ENCODE measurements at places on chromosomes 3 and 15.
A peak's percentile ranks its signal among the peaks of the same experiment; 100 is the strongest.

GRCh38 chr3:52925405-52926313, 28.3 kb upstream of the STIMATE start:
- no peak for DNase-seq

GRCh38 chr3:98109807-98110549, 20.5 kb upstream of the OR5H1 start:
- no peak for DNase-seq

DNA sequence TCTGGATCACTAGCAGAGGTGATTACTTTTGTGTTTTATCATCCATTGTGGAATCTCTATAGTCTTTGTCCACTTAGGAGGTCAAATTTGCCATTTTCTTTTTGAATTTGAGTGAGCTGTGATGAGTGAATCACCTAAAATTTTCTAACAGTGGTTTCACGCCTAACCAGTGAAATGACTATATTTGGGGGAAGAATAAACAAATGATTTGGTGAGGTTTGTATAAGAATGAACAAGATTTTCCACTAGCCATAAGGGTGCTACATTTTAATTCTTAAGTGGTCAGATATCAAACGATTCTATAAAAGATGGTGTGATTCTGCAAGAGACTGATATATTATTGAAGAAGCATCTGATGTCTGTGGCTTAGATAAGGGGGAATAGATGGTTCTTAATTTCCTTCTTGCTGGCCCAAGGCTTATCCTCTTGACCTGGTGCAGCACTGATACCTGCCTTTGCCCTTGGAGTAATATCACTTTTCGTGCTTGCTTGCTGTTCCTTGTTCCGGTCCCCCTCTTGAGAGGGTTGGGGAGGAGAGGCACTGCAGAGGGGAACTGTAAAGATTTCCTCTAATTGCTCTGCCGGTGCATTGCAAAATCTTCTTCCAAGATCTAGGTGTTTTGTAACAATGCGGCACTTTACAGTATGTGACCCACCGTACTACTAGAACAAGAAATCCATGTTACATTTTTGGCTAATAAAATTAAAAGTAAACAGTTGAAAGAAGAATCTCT, 14.5 kb downstream of the C3orf20 start:
- DNase-seq = no peak

GRCh38 chr15:68252925-68253534, 23.5 kb upstream of the CLN6 start:
- DNase-seq = no peak

- DNase-seq = no peak
These were observed 202.7 kb downstream of the ITPR1 start for GRCh38 chr3:4695846-4696245.

DNA sequence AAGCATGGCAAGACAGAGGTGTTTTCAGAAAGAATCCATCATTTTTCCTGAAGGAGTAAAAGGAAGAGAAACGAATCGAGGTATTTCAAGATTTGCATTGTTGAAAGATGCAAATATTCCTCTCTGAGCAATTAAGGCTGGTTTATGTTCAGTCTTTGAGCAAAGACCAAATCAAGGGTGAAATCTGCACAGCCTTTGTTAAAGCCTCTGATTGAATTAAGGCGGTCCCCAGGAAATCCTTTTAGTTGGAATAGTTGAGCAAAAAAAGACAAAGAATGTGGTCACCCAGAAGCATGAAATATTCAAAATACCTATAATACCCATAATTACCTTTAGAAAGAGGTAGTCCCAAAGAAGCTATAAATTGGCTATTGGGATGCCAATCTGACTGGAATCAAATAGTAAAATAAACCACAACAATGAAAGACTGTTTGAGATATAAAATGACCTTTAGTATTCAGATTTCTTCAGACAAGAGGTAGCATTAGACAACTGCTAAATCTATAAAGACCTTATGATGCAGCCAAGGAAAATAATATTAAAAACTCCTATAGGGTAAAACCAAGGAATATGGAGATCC, 1218.1 kb downstream of the ROBO2 start:
- no peak for DNase-seq

GRCh38 chr3:195548006-195548405, 4.9 kb upstream of the PPP1R2 start:
- no peak for DNase-seq

DNA sequence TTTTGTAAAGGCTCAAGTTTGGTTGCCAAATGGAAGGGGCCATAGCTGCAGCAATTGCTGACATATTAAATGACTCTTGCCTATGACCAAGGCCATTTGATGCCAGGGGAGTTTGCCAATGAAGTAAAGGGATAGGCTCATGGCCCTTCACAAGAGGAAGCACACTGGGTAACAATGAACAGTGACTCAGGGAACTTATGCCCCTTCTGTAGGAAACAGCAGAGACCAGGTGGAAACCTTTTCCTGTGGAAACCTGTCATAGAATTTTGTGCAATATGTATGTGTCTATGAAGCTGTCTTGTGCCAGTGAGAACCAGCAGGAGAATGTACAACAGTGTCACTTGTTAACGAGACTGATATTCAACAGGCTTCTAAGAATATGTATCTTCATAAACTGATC, 25.4 kb upstream of the AVEN start:
- DNase-seq = no peak

DNA sequence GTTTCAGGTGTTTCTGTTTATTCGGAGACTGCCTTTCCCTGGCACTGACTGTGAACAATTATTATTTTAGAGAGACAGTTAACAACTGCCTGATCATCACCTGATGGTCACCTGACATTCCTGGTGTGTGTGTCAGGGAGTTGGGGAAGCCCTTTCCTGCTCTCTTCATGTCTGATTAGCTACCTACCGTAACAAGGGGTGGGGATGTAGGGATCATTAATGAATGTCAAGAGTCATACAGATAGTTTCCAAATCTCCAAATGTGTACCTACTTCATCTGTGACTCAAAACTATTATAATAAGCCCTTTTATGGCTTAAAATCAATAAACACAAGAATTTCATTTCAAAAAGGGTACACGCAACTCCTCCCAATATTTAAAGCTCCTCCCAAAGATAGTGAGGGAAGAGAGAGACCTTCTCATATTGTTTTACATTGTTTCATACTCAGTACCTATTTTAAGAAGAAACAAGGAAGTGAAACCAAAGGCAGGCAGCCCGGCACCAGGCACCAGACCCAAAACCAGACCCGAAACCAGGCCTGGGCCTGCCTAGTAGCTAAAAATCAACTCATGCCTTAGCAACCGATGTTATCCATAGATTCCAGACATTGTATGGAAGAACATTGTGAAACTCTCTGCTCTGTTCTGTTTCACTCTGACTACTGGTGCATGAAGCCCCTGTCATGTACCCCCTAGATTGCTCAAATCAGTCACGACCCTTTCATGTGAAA, 844.9 kb upstream of the ALCAM start:
- no peak for DNase-seq

GRCh38 chr15:95929232-95929846, 401.2 kb upstream of the NR2F2 start:
- no peak for DNase-seq

DNA sequence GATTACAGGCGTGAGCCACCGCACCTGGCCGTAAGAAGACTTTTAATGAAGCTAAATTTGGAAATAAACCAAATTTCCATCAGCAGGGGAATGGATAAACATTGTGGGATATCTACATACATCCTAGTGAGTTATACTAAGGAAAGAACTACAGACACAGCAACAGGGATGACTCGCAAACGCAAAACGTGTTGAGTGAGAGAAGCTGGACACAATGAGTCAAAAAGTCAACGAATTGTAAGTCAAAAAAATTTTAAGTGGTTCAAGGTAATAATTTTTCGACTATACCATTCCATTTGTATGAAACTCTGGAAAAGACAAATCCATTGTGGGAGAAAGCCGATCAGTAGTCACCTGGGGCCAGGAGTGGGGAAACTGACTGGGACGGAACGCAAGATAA, 19.9 kb downstream of the PLA2G4F start:
- DNase-seq = no peak

DNA sequence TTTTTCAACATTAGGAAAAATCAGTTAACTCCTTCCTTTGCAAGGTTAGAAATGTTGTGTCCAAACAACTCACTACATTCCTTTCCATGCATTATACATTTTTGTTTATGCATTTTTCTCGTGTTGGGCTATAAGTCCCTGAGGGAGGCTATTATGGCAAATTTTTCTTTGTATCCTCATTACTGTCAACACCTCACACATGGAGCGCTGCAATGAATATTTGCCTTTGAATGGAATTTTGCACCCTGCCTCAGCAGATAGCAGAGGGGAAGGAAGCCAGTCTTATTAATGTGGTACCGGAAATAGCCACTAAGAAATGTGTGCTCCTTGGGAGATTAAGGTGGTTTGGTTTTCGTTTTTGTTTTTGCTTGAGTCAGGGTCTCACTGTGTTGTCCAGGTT, 134.7 kb downstream of the THSD4 start:
- no peak for DNase-seq

DNA sequence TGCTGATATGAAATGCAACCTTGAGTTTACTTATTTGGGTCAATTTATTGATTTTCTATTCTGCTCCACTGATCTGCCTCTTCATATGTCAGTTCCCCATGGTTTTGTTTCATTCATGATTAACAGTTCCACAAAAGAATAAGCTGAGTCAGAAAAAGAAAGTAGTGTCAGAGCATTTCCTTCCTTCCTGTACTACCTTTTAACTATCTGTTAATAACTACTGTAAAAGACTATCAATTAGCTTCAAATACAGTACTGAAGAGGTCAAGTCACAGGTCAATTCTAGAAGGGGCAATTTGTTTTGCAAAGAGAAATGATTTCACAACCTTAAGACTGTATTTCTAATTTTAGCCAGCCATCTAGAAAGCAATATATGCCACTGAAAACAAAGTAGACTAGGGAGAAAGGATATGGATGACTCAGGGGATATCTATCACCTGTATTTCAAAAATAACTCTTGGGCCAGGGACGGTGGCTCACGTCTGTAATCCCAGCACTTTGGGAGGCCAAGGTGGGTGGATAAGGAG, 129.5 kb downstream of the TFDP2 start:
- DNase-seq = no peak

GRCh38 chr3:139832998-139833397, 102.0 kb upstream of the CLSTN2 start:
- no peak for DNase-seq

DNA sequence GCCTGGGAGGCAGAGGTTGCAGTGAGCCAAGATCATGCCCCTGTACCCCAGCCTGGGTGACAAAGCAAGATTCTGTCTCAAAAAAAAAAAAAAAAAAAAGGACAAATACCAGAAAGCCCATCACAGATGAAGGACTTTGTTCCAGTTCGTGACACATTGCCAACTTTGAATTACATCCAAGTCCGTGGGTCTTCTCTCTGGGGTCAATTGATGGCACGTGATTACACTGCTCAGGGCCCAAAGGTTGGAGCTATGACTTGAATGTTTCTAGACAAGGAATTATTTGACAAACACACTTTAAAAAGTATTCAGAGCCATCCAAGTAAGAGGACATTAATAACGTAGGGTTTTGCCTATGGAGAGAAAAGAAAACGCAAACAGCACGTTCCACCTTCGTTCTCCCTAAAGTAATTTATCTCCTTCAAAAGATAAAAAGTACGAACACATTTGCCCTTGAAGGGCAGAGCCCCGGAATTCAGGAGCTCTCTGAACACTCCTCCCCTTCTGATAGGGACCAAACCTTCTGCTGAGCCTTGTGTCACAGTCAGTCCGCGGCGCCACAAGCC, 31.3 kb upstream of the ST3GAL6 start:
- no peak for DNase-seq

- peak; percentile 56 for DNase-seq
These were observed 32.8 kb downstream of the MYH15 start for GRCh38 chr3:108477511-108478147.

GRCh38 chr15:101637516-101637915, 14.7 kb downstream of the TM2D3 start:
- no peak for DNase-seq

DNA sequence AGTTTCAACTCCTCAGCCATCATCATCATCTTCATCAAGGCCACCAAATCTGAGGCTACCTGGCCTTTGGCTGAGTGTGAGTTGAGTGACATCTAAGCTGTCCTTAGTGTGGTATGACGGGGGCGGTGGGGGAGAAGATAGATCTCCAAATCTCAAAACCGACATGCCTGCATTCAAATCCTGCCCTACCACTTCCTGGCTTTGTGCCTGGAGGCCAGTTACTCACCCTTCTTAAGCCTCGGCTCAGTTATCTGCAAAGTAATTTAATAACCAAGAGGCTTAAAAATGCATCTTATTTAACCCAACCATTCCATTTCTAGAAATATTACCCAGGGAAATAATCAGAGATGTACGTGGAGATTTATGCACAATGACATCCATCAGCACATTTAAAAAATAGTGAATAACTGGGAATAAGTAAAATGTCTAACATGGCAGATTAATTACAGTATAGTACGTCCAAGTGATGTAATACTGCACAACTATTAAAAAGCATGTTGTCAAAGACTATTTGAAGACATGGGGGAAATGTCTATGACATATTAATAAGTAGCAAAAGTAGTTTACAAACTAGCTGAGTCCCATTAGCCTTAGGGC, 167.4 kb downstream of the NTRK3 start:
- no peak for DNase-seq

GRCh38 chr3:18481946-18482548, 56.9 kb upstream of the SATB1 start:
- DNase-seq = no peak

DNA sequence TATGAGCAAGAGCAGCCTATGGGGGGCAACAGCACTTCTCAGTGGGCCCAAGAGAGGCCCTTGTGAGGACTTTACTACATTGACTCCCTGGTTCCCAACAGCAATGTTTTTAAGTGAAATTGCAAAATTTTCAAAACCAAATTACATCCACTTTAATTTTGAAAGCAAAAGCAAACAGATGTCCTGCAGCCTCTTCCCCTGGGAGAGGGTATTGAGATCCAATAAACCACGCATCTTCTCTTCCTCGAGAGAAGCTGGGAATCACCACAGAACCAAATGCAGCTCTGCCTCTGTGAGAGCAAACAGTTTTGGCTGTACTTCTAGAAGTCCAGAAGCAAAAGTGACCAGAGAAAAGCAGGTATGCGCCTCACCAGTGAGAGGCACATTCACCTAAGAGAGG, 25.2 kb downstream of the NMNAT3 start:
- no peak for DNase-seq
